Stimulated activated CD4-positive, alpha-beta T cell treated with anti-CD3 and anti-CD28 coated beads, Interleukin-12 subunit alpha, Interleukin-12 subunit beta, amount 100 ng/mL, for 4 hours (primary cell): ENCODE measurements at places on chromosomes 3 and 15.

DNA sequence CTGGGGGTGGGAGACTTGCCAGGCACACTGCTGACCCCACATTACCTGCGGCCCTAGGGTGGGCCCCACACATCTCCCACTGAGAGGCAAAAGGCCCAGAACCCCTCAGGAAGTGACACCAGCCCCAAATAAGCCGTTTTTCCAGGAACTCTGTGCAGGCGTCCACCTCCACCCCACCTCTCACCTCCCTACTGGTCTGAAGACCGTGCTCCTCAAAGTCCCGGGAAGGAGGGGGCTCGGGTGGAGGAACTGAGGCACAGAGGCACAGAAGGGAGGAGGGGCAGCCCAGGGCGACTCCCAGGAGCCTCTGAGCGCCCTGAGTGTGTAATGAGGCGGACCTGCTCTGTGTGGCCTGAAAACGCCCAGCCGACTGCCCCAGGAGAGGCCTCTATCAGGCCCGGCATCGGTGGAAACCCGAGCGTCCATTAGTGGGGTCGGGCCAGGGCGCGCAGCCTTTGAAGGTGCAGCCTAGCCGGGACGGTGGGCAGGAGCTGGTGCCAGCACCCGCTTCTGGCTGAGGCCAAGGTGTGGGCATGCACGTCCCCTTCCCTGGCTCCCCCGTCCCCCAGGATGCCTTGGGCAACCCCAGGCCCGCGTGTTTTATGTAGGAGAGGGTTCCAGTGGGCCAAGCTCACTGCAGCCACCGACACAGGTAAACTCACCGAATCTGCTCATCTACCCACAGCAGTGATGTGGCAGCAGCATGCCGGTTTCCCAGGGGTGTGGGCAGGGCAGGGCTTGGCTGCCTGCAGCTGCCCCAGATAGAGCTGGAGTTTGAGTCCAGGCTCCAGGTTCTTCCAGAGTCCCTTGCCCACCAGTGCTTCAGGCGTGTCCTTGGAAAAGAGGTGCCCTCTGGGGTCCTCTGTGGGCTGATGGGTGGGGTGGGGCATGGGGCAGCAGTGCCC, 55.8 kb downstream of the DNAJB8 start:
- DNase-seq, result no peak

- DNase-seq, result no peak
These were observed 48.9 kb downstream of the CD200R1 start for GRCh38 chr3:112925969-112926368.

DNA sequence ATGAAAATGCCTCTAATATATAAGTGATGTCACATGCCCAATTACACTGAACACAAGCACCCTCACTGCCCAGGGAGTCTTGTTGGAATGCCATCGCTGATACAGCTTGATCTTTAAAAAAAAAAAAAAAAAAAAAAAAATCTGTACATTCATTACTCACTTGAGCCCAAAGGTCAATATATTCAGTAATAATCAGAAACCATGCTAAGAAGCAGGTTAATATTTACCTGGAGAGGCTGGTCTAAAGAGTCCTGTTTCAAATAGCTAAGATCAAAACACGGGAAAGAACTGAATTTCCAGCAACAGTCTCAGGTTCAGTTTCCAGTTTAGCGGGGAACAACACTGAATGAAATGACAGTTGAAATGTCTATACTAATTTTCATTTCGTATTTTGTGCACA, 109.9 kb downstream of the UACA start:
- no peak for DNase-seq

- no peak for DNase-seq
These were observed 6.0 kb downstream of the DIPK2A start for GRCh38 chr3:143977341-143978262.

GRCh38 chr15:76158815-76159214, 99.0 kb downstream of the TMEM266 start:
- no peak for DNase-seq

DNA sequence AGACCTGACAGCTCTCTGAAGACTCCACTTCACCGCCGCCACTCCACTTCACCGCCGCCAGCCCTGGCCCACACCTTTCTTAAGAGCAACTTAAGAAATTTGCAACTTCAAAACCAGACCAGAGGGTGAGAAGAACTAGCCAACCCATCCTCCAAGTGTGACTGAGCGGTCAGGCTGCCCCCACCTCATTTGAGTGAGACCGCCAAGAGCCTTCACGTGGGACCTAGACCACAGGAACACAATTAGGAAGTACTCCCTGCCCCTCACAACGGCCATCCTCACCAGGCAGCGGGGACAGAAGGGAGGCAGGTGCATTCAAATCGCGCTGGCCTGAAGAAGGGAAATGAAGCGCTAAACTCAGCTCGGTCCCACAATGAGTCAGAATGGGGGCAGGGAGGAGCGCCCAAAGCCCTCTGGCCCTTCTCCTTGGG, 156.8 kb upstream of the BCL6 start:
- DNase-seq, result no peak

DNA sequence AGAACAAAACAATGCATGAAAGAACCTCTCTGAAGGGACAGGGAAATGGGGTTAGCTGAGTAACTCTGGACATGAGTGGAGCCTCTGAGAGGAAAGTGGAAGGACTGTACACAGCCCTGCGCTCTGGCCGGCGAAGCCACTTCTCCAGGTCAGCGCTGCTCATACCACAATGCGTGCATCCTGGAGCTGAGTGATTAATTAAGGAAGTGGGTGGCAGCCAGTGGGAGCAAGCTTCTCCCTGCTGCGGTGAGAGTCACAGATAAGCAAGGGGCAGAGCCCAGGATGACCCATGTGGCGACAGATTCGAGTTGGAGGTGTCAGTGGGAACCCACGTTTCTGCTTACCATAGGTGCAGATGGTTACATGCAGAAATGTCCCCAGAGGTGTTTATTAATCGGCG, 48.0 kb downstream of the KLF15 start:
- DNase-seq, result no peak

GRCh38 chr3:32132121-32132520, 25.7 kb downstream of the GPD1L start:
- DNase-seq, result no peak

DNA sequence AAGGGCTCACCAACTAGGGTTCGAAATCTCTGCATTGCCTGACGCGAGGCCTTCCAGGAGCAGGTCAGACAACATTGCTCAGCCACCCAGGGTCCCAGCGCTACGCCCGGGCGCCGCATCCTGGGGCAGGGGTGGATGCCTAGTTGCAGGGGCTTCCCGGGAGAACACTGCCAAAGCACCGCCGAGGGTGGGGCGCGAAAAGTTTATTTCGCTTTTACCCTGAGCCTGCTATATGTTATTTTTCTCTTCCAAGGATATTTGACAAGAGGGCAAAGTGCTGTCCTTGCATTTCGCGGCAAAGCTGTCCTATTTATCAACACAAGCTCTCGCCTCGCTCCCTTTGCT, 549 bp upstream of the SOX14 start:
- DNase-seq, result no peak
